Brain (organoid and tissue), 16 donors: ENCODE measurements at places on chromosomes 3 and 15.

DNA sequence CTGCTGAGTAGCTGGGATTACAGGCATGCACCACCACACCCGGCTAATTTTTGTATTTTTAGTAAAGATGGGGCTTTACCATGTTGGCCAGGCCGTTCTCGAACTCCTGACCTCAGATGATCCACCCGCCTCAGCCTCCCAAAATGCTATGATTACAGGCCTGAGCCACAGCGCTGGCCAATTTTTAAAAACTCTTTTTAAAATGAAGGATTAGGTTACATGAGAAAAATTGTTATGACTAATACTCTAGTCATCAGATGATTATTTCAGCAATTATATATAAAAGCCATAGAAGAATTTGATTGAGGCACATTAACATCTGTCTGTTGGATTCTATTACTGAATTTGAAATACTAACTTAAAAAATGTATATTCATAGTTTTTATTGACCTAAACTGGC lies 134.1 kb upstream of the MNS1 start:
- no peak for DNase-seq

DNA sequence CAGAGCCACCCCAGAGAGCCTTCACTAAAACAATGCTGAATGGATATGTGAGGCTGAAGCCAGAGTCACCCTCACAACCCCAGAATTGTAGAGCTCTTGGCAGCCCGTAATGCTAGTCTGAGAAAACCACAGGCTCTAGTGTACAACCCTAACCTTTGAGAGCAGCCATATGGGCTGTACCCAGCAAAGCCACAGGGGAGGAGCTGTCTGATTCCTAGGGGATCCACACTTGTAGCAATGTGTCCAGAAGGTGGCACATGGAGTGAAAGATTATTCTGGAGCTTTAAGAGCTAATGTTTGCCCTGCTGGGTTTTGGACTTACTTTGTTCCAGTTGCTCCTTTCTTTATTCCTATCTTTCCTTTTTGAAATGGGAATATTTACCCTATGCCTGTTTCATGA lies 626.8 kb downstream of the GRM7 start:
- DNase-seq = no peak

GRCh38 chr15:81752974-81753373 lies 292.8 kb downstream of the MEX3B start:
- peak; percentile 78 for DNase-seq

GRCh38 chr3:23949784-23950183 lies 4.7 kb downstream of the NR1D2 start:
- DNase-seq = no peak

DNA sequence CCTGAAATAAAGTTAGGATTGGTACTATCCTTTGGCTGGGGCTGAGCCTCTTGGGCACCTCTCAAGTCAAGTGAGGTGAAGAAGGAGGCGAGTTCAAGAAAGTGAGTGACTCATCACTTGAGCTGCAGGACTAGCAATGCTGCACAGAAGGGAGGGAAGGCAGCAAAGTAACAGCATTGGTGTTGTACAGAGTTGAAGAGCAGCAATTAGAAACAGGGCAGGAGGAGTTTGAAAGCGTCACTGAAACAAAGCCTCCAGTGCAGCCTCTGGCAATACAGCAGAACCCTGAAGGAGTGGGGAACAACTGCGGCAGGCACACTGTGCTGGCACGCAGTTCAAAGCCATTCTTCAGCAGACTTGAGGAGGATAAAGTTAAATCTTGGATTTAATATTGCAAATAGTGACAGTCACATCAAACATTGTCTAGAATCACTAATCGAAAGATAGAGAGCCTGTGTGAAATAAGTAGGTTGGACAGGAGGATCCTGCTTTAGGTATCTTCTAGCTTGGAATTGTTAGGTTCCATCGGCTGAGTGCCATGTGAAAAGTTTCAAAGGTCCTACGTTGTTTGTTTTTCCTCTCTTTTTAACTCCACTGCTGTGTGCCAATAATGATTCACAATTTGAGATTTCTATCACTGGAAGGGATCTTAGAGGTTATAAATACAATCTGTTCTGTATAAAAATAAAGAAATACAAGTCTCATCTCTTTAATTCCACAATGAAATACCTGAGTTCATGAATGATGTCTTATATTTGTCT lies 479.8 kb downstream of the NAALADL2 start:
- DNase-seq = no peak

GRCh38 chr15:52303093-52303772 lies 7.6 kb upstream of the MYO5C start:
- no peak for DNase-seq

DNA sequence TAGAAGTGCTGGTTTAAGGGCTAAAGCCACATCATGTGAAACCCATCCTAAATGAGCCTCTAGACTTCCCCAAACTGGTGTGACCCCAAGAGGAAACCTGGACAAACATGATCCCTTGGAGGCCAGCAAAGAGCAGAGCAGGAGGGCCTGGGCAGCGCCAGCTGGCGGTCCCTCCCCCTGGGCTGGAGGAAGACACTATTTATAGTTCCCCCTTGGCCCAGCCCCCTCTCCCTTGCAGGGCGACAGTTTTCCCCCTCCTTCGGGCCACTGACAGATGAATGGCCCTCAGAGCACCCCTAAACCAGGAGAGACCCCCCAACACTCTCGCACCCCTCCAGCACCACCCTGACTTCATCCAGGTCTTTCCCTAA lies 2.9 kb downstream of the UCN2 start:
- no peak for DNase-seq

DNA sequence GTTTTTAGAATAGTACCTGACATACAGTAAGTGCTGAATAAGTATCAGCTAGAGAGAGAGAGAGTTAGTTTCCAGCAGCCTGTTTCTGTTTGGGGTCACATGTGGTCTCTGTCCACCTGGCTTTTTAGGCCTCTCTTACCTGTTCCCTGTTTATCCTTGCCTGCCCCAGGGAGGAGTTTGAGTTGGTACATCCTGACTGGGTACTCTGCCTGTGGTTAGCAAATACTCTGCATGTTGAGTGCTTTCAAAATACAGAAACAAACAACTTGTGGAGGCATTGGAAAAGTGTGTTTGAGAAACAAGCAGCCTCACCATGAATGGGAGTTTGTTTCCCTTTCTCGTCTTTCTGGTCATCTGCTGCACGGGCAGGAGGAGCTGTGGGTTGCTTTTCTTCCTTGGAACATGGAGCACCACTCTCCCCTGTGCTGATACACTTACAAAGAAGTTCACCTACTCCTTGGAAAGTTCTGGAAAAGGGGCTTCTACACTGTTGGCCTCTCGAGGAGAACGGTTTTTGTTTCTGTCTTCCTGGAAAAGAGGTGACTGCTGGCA lies 166.1 kb downstream of the PGPEP1L start:
- DNase-seq = no peak

DNA sequence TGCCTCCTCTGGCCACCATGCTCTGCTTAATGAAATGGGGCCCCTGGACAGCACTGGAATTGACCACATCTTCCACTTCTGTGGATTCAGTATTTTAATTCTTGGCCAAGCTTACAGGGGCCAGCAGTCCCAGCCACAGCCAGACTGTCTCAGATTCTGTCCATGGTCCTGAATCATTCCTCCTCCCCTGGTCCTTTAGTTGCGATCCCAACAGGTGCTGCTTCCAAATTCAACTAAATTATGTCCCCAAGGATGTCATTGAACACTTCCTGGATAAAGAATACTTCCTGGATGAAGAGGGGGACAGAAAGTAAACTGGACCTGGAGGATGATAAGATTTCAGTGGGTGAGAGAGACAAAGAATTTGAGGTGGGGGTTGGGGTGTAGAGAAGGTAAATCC lies 111.1 kb upstream of the FOXB1 start:
- DNase-seq = no peak

GRCh38 chr3:129018271-129018670 lies 17.2 kb downstream of the EFCC1 start:
- DNase-seq = no peak

DNA sequence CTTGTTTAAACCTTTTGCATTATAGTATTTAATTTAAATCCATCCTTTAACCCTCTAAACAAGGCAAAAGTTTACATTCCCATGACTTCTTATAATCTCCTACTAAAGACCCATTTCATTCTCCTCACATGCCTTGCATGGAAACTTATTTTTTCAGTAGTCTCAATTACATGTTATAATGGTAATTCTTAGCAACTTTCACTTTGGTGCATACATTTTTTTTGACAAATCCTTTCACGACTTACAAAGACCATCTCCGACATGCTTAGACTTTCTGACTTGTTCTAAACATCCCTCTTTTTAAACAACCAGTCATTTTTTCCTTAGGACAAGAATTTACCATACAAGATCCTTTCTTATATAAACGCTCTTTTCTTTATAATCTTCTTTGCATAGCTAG lies 615.4 kb upstream of the GBE1 start:
- no peak for DNase-seq

GRCh38 chr3:23916152-23916885 lies 471 bp downstream of the NKIRAS1 start:
- no peak for DNase-seq

DNA sequence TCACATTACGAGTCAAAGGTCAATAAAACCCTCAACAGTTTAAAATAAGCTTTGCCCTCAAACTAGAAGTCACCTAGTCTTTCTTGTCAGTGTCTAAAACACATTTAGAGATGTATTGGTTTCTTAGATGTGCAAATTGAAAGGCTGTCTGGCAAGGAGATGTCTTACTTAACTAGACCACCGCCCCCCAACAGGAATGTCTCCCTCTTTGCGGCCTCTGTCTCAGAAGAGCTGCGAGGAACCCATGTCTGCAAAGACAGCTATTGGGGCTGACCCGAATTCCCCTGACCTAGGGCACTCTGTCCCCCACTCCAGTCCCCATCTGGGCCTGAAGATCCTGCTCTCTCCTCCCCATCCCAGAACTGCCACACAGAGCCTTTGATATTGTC lies 46.3 kb downstream of the ZIC4 start:
- no peak for DNase-seq

DNA sequence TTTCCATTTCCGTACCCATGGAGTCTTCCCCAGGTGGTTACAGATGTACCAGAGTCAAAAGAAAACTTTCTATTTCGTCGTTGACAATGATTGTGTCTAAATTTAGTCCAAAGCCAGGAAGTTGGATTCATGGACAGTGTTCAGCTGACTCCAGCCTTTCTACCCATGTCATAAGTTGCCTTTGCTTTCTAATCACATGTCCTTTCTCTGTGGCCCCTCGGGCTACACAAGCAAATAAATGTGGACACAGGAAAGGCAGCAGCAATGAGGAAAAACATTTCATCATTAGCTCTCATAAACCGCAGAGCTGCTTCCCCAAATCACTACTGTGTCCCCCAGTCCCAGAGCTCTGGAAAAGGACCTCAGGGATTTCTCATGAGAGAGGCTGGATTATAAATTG lies 82.0 kb downstream of the USF3 start:
- no peak for DNase-seq

DNA sequence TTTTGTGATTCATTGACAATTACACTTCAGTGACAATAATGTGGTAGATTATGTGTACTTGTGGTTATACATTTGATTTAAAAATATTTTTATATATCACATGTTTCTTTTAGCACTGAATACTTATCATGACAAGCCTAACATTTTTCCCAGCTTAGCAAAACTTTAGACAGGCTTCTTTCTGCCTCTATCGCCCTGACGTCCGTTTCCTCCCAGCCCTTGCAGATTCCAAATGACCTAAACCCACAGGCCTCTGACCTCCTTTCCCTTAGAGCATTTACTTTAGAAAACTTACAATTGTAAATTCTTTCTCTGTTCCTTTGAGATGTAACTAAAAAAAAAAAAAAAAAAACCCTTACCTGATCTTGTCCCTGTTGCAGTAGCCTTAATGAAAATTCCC lies 326.1 kb downstream of the UNC13C start:
- no peak for DNase-seq

GRCh38 chr3:190204200-190204599 lies 83.5 kb upstream of the P3H2 start:
- DNase-seq = no peak

DNA sequence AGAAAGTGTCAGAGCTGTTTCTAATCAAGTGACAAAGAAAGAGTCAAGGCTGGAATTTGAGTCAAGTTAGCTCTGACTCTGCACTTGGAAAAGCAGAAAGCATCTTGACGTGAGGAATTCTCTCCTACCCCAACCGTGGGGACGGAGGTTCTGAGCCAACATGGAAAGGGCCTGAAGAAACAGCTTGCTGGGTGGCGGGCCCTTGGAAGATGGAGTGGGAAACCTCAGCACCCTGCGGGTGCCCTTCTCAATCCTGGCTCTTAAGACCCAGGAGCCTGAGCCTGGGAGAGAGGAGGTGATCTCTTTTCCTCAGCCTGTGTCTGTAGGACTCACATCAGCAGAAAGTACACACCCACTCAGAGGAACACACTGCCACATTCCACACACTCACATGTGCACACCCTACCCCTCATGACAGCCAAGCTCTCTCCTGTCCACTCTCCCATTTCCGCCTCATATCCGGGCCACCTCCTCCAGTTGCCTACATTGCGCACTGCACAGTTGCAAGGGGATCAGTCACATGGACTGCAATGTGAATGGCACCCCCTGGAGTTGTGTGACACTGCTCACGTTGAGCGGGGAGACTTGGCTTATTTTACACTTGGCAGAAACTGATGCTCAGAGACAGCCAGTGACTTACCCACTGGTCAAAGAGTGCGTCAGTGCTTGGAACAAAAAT lies 101.5 kb upstream of the SLC6A6 start:
- no peak for DNase-seq

DNA sequence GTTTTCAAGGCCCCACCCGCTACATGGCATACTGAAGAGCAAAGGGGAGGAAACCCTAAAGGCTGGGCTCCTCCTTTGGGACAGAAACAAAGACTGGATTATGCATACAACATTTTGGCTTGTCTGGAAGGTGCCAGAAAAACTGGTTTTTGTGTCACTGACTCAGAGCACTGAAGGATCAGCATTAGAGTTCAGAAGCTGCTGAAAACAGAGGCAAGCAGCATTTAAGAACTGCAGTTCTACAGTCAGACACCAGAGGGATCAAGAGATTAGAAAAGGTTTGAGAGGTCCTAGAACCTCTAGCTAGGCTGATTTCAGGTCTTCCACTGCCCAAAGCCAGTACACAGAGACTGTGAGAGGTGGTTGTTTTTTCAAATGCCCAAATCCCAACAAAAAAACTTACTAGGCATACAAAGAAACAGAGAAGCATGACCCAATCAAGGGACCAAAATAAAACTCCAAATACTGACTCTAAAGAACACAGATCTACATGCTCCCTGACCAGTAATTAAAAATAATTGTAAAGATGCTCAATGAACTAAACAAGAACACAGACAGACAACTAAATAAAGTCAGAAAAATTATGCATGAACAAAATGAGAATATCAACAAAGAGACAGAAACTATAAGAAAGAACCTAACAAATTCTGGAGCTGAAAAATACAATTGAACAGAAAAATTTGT lies 91.2 kb downstream of the SENP2 start:
- peak; percentile 63 for DNase-seq

- DNase-seq = no peak
Observed at GRCh38 chr15:69652293-69652692, 199.7 kb downstream of the RPLP1 start.

GRCh38 chr3:14796403-14797077 lies 22.2 kb upstream of the FGD5 start:
- DNase-seq = peak; percentile 53

- DNase-seq = no peak
Observed at GRCh38 chr3:98824256-98824655, 61.1 kb downstream of the ST3GAL6 start.

GRCh38 chr3:64638511-64638910 lies 49.3 kb downstream of the ADAMTS9 start:
- DNase-seq = no peak
